Central memory CD8-positive, alpha-beta T cell (primary cell): ENCODE measurements at places on chromosomes 7 and 10.

- no peak for DNase-seq
Measured at GRCh38 chr10:104336821-104337467, 1.3 kb downstream of the ITPRIP start.

DNA sequence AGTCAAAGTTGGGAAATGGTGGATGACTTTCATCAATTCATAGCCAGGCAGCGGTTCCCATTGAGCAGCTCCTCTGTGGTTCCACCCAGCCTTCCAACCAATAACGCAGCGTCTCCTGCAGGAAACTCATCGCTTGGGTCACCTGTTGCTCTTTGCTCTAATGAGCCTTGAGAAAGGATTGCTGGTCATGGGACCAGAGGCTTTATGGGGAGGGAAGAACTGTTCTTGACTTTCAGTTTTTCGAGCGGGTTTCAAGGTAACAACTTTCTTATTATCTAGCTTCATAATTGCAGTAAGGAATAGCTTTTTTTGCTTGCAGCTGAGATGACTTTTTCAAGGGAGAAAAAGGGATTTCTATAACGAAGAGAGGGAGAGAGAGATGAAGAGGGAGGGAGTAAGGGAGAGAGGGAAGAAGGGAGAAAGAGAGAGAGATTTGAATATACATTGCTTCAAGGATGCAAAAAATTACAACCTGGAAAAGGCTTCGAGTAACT lies 405 bp upstream of the ENTPD1 start:
- DNase-seq = no peak

DNA sequence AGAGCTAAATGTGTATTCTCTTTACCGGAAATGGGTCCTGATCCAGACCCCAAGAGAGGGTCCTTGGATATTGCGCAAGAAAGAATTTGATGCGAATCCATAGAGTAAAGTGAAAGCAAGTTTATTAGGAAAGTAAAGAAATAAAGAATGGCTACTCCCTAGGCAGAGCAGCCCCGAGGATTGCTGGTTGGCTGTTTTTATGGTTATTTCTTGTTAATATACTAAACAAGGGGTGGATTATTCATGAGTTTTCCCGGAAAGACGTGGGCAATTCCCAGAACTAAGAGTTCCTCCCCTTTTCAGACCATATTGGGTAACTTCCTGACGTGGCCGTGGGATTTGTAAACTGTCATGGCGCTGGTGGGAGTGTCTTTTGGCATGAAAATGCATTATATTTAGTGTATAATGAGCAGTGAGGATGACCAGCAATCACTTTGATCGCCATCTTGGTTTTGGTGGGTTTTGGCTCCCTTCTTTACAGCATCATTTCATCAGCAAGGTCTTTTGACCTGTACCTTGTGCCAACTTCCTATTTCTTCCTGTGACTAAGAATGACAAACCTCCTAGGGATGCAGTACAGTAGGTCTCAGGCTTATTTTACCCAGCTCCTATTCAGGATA lies 60.4 kb downstream of the ARL4A start:
- no peak for DNase-seq

- DNase-seq = no peak
Measured at GRCh38 chr7:148773334-148773733, 74.6 kb downstream of the CUL1 start.

DNA sequence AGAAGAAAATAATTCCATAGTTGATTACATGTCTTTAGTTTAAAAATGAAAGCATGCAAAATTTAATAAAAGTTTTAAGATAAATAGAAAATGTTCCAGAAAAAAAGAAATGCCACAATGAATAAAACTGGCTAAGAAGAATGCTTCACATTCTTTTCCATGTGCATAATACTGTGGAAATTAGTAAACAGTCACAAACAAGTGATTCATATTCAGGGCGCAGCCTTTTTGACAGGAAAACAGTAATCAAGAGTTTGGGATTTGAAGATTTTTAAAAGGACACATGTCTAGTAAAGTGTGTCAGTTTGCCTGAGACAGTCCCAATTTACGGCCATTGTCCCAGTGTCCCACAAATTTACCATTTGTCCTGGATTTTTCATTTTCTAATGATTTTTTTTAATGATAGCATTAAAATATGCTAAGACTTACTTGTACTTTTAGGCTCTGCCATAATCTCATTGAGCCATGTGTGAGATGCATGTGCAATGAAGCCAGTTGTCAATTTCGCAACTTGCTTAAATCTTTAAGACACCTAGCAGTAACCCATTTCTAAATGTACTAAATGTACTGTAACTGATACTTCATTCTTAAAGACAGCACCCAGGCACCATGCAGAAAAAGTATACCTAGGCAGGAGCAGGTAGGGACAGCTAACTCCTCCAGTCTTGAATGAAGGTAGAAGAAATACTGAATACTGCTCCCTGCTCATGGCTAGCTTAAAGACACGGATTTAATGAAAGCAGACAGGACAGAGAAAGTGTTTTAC lies 46.9 kb downstream of the ZNF438 start:
- no peak for DNase-seq

DNA sequence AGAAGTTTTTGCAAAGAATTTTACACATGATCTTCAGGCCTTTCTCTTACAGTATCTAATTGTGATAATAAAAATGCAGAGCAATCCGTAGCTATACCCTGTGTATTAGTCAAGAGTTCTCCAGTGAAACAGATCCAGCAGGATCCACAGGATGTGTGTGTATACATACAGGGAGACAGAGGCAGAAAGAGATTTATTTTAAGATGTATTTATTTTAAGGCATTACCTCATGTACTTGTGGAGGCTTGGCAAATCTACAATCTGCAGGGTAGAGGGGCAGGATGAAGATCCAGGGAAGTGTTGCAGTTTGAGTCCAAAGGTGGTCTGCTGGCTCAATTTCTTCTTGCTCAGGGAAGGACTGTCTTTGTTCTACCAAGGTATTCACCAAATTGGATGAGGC lies 41.7 kb downstream of the ARHGAP12 start:
- DNase-seq = no peak
